Stimulated activated CD4-positive, alpha-beta T cell treated with anti-CD3 and anti-CD28 coated beads, Interleukin-4, amount 100 ng/mL, for 4 hours (primary cell): ENCODE measurements at places on chromosomes 12 and 14.

DNA sequence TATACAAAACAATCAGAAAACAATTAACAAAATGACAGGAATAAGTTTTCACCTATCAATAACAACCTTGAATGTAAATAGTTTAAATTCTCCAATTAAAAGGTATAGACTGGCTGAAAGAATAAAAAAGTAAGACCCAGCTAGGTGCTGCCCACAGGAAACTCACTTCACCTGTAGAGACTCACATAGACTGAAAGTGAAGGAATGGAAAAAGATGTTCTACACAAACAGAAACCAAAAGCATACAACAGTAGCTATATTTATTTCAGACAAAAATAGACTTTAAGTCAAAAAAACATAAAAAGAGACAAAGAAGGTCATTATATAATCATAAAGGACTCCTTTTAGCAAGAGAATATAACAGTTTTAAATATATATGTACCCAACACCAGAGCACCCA is 152.4 kb upstream of the PWP1 start:
- DNase-seq = no peak

DNA sequence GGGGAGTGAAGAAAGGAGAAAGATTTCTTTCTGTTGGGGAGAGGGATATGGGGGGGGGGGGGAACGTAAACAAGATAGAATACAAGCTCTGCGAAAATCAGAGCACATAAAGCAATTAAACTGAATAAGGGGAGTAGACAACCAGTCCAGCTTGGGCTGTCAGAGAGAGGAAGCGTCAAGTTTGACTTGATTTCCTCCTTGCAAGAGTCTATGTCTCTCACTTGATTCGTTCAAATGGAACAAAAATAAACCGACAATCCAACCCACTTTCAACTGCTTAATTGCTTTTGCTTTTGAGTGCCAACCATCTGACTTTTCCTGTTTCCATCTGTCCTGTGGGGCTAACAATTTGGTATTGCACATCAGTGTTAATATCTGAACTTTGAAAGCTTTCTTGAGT is 942 bp downstream of the SYT1 start:
- DNase-seq = no peak

GRCh38 chr12:39815746-39816145 is 196.1 kb upstream of the ABCD2 start:
- DNase-seq = no peak

DNA sequence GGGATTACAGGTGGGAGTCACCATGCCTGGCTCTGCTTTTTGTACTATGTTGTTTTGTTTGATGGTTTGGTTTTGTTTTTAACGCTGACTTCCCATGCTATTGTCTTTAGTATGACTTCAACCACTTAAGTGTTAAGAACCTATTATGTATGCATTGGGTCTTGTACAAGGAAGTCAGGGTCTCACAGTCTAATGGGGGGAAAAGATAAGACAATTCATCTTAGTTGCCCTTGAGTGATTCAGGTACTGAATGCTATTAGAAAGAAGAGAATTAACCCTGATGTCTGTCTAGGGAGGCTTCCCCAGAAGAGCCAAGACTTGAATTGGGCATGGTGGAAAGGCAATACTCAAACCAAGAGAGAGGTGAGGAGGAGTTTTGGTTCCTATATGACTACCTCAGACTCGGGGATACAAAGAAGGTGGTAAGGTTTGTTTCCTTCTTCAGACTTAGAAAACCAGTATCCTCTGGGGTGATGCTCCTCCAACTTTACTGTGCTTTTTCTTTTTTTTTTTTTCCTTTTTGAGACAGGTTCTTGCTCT is 64.6 kb downstream of the SUSD6 start:
- no peak for DNase-seq

DNA sequence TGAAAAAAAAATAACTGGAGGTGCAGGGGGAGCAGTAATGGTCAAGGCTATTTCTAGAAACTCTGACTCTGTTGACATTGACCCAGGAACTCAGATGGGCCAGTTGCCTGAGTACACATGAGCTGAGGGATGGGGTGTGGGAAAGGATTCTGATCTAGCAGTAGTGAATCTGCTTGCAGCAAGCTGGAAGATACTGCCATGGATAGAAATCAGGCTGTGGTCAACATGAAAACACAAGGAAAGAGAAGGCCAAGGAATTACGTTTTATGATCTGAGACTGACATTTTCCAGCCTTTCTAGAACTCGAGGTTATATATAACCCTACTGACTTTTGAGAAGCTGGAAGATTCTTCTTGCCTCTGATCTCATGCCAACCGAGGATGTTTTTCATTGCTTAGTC is 90.0 kb downstream of the ANO6 start:
- DNase-seq = no peak

DNA sequence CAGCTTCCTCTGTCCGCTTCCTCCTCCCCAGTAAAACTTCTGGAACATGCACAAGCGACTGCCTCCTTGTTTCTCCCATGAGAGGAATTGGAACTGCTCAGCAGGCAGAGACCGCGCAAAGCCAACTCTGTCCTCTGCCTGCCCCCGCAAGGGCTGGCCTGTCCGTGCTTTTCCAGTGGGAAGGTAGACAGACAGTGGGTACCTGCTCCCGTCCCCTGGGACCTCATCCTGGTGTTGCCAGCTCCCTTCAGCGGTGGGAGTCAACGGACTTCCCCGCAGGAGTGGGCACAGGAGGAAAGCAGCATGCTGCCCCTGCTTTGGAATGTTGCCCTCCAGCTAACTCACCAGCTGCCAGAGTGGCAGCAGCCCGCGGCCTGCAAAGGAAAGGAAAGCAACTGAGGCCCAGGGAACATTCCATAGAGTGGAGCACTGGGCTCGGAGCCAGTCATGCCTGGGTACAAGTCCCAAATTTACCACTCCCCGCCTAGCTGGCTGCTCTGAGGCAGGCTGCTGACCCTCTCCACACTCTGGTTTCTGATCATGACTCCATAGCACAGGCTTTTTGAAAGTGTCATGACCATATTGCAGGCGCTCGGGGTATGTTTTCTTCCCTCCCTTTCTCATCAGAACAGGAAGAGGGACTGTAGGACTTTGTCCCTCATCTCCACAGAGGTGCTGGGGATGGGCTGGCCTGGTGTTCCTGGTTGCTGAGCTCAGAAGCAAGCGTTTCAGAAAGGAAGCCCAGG is 89.2 kb upstream of the CLMN start:
- no peak for DNase-seq

- no peak for DNase-seq
These were observed 236.0 kb downstream of the ETNK1 start for GRCh38 chr12:22860926-22861325.
